ENCODE measurements at places on chromosomes 12 and 14. TPM values are rescaled to one million over a fixed set of nuclear protein-coding genes. Genes with fewer than 3 reads are reported as not detected.

DNA sequence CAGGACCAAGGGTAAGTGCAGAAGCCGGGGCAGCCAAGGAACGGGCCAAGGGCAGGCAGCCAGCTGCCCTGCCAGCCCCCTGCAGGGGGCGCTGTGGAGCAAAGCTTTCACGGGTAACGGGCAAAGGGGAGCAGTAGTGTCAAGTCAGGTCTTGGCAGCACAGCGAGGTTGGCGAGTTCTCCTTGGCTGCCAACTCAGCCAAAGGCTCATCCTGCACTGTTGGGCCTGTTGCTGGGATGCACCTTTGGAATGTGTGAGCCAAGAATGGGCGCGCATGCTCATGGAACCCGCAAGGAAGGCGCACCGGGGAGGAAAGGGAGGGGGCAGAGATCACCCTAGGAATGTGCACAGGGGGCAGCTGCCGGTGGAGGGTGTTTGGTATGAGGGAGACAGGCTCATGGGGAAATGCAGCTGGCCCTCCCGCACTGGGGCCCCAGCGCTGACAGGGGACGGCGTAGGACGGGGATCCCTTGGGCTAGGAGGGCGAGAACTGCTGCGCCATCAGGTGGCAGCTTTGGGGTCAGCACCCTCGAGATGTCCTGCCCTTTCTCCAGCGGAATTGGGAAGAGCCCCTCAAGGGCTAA lies 138.0 kb downstream of the ASCL4 start:
- peak overlapping the region; percentile 88 for H3K4me3 ChIP-seq
- H3K4me1 ChIP-seq, result peaks cover 3% of the 10 kb centered on the region
- H3K36me3 ChIP-seq, result no peaks in the 10 kb centered on the region
- peak; percentile 91 for DNase-seq
- peaks cover 12% of the 10 kb centered on the region for H3K27me3 ChIP-seq

DNA sequence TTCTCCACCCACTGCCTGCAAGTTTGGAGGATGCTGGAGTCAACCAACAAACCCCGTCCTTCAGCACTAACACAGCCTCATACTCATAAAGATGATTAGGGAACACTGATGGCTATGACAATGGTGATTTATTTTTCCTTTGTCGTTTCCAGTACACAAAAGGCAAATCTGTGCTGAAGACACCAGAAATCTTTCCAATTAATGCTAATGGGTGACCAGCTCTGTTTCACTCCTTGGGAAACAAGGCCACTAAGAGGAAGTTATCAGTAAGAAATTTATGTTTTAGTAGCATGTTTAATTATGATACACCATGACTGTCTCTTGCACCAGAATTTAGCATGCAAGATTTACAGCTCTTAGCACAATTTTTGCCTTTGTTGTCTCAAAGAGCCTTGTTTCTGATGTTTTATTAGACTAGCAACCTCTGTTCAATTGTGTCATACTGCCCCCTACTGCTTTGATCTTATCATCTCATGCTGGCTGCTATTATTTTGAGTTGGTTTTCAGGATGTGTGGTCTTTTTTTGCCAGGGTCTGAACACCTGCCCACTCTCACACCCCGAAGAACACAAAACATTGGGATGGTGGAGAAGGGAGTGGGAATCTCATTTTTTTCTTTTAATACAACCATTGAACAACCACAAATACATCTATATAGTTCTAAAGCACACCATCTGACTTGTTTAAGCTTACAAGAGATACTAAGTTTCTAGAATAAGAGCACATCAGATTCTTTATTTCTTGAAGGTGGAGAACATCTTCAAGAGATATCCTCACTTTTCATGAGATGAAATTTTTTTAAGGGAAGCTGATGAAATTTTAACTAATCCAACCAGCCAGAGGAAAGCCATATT lies 160.9 kb downstream of the SPTSSA start:
- no peak overlapping the region for H3K4me3 ChIP-seq
- peak; percentile 78 for DNase-seq
- H3K27me3 ChIP-seq, result no peaks in the 10 kb centered on the region
- H3K4me1 ChIP-seq, result no peaks in the 10 kb centered on the region
- no peak overlapping the region for H3K27ac ChIP-seq

- H3K4me1 ChIP-seq, result no peaks in the 10 kb centered on the region
- H3K27me3 ChIP-seq, result no peaks in the 10 kb centered on the region
- H3K27ac ChIP-seq, result no peak overlapping the region
- no peak overlapping the region for H3K4me3 ChIP-seq
These were observed 411.0 kb upstream of the SOX5 start for GRCh38 chr12:24360461-24360860.

GRCh38 chr14:101069228-101069549 lies 165.7 kb upstream of the RTL1 start:
- H3K36me3 ChIP-seq, result no peaks in the 10 kb centered on the region
- DNase-seq, result no peak
- peaks cover 2% of the 10 kb centered on the region for H3K27me3 ChIP-seq
- no peak overlapping the region for H3K27ac ChIP-seq
- H3K4me1 ChIP-seq, result no peaks in the 10 kb centered on the region
- no peak overlapping the region for H3K4me3 ChIP-seq

- no peak overlapping the region for H3K4me3 ChIP-seq
- H3K27me3 ChIP-seq, result peaks cover 2% of the 10 kb centered on the region
These were observed 5.2 kb downstream of the OR11G2 start for GRCh38 chr14:20195911-20196310.

DNA sequence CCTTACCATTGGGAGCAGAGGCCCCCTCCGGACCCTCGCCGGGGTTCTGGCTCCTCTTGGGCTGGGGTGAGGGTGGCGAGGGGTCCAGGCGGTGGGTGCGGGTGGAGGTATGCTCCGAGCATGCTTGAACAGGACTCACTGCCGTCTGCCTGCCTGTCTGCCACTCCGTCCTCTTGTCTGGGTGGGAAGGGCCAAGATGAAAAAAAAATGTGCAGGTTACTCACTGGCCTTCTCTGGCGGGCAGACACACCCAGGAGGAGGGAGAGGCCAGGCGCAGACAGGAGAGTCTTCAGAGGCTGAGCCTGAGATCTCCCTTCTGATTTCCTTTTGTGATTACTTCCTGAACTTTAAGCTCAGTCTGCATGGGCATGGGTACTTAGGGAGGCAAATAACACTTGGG lies 76.1 kb downstream of the STON2 start:
- no peak overlapping the region for H3K27ac ChIP-seq
- H3K4me1 ChIP-seq, result no peaks in the 10 kb centered on the region
- H3K27me3 ChIP-seq, result peaks cover 5% of the 10 kb centered on the region
- H3K36me3 ChIP-seq, result no peaks in the 10 kb centered on the region

DNA sequence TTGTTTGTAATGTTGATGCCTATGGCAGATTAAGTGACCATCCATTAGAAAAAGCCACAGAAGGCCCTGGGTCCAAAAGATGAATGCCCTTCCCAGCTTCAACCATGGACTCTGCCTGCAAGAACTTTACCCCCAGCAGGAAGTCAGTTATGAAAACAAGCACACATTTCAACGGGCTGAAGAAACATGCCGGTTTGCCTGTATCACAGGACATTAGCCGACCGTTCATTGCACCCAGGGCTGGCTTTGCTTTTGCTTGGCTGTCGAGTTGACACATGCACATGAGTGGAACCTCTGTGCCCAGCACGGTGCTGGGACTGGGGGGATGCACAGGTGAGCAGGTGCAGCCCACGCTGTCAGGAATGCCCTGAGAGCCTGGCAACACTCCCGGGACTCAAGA lies 1087.0 kb downstream of the BCL11B start:
- peak overlapping the region; percentile 71 for H3K4me3 ChIP-seq
- peak overlapping the region; percentile 98 for H3K27ac ChIP-seq
- no peaks in the 10 kb centered on the region for H3K27me3 ChIP-seq
- peak; percentile 73 for DNase-seq

SAMD15 gene
- total RNA-seq, result 0.28 TPM

GMFB gene
- total RNA-seq, result 41.1 TPM

ARHGEF40 gene
- total RNA-seq, result not detected

TMTC2 gene
- 1.9 TPM for total RNA-seq

IFNG-AS1 gene
- total RNA-seq, result not detected
